ENCODE measurements at places on chromosomes 4 and X.
A peak's percentile ranks its signal among the peaks of the same experiment; 100 is the strongest.

GRCh38 chr4:84511703-84512102, 12.6 kb upstream of the NKX6-1 start:
- DNase-seq: no peak

DNA sequence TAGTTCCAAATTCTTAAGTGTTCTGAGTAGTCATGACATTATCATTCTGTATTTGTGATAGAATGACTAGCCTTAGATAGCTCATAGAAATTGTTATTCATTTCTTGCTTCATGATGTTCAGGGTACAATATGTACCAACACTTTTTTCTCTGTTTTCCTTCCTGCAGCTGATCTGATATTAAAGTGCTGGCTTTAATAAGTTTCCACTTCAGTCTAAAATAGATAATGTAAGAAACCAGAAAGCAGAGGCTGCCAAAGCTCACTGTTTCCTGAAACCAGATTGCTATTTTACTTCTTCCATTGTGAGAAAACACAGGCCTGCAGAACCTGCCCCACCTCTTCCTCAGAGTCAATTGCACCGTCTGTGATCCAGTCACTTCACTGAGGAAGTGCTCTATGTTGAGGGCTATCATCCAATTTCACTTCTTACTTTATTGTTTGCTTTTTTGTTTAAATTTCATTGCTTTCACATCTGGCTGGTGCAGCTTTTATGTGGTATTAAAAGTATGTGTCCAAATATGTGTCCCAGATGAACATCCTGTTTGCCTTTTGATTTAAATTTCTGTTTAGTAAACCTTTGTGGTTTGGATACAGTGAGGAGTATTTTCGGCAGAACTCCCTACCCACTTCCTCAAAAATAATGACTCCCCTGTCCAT, 652.1 kb downstream of the ANKRD50 start:
- DNase-seq: peak; percentile 78

GRCh38 chr4:42655921-42656678, 805 bp downstream of the ATP8A1 start:
- peak; percentile 52 for DNase-seq

- no peak for DNase-seq
These were observed 100.8 kb downstream of the SHROOM3 start for GRCh38 chr4:76535603-76536372.

- DNase-seq: no peak
These were observed 28.0 kb upstream of the ATP6AP2 start for GRCh38 chrX:40552768-40553167.

DNA sequence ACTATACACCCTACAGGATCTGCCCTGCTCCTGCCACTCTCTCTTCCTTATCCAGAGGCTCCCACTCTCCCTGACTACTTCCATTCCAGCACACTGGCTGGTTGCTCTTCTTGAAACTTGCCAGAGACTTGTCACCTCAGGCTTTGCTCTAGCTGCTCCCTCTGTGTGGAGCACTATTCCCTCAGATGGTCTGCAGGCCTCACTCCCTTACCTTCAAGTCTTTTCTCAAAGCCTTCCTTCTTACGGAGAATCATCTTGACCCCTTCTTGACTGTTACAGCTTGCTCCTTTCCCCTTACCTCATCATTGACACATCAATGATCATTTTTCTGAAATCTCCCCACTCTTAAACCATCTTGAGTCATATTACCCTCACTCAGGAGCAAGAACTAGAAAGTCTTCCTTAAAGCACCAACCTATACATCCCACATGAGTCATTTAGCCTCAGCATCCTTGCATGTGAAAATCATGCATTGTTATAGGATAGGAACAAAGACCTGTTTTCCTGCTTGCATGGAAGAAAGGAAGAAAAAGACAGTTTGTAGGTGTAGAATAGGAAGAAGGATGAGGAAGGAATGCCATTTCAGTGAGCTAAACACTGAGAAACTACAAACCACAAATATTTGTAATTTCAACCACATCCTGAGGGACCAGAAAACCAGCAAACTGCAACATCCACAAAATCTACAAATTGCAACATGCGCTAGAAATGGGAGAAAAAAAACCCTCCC, 55.7 kb downstream of the ANTXR2 start:
- DNase-seq: no peak

DNA sequence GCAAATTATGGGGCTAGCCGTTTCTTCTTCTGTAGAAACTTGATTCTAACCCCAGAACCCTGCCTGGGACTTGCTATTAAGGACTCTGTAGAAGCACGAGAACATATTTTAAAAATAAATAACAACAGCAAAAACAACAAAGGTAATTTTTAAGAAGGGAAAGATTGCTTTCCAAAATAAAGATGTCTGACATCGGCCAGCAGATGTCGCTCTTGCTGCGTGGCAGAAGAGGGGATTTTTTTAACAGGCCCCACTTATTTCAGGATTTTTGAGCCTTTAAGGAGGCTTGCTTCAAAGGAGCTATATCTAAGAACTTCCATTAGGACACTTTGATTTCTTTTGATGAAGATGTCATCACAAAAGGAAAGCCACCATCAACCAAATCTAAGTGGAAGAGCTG, 62.8 kb upstream of the EGFL6 start:
- peak; percentile 22 for DNase-seq

DNA sequence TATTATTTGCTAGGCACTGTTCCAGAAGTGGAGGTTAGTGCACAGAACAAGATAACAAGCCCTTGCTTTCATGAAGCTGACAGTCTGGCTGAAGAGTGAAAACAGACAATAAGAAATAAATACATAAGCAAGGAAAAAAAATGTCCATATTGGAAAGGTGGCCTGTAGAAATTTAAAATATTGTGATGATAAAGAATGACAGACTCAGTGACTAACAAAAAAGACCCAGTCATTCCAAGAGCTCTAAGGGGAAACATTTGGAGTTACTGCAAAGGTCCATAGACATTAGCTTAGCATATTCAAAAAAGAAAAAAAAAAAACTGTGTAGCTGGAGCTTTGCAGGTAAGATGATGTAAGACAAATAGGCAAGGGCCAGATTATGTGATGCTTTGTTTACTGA, 1.0 kb upstream of the ANTXR2 start:
- DNase-seq: no peak

- DNase-seq: peak; percentile 32
These were observed 1.5 kb upstream of the NR3C2 start for GRCh38 chr4:148443512-148444295.

GRCh38 chrX:123481913-123482851, 250.7 kb downstream of the THOC2 start:
- no peak for DNase-seq

Measured in testis (tissue), 5 donors.